ENCODE measurements at places on chromosomes 3 and 15.

GRCh38 chr3:61090389-61091169, 160.7 kb downstream of the FHIT start:
- no peak overlapping the region for H3K4me3 ChIP-seq
- H3K36me3 ChIP-seq, result no peaks in the 10 kb centered on the region
- H3K27ac ChIP-seq, result no peak overlapping the region
- H3K27me3 ChIP-seq, result no peaks in the 10 kb centered on the region

- no peak overlapping the region for H3K4me3 ChIP-seq
- ATAC-seq, result no peak
- H3K27me3 ChIP-seq, result no peaks in the 10 kb centered on the region
- H3K4me1 ChIP-seq, result no peaks in the 10 kb centered on the region
- peaks cover 65% of the 10 kb centered on the region for H3K36me3 ChIP-seq
- no peak overlapping the region for H3K27ac ChIP-seq
Measured at GRCh38 chr3:38121451-38121831, 15.5 kb downstream of the ACAA1 start.

- H3K27me3 ChIP-seq, result peaks cover 21% of the 10 kb centered on the region
- no peak overlapping the region for H3K27ac ChIP-seq
- H3K4me3 ChIP-seq, result no peak overlapping the region
- H3K4me1 ChIP-seq, result peaks cover 7% of the 10 kb centered on the region
Measured at GRCh38 chr3:157494581-157495281, 8.5 kb downstream of the VEPH1 start.

GRCh38 chr3:119261055-119261454, 20.4 kb upstream of the B4GALT4 start:
- H3K27ac ChIP-seq, result no peak overlapping the region
- no peak overlapping the region for H3K4me3 ChIP-seq
- H3K36me3 ChIP-seq, result no peaks in the 10 kb centered on the region
- H3K27me3 ChIP-seq, result no peaks in the 10 kb centered on the region
- H3K4me1 ChIP-seq, result peaks cover 37% of the 10 kb centered on the region

- peaks cover 25% of the 10 kb centered on the region for H3K36me3 ChIP-seq
- H3K27me3 ChIP-seq, result no peaks in the 10 kb centered on the region
- no peak for ATAC-seq
- no peak overlapping the region for H3K27ac ChIP-seq
Measured at GRCh38 chr15:77340245-77340644, 79.7 kb downstream of the PEAK1 start.

GRCh38 chr3:142210144-142210543, 15.2 kb downstream of the GK5 start:
- H3K4me1 ChIP-seq, result no peaks in the 10 kb centered on the region
- no peak overlapping the region for H3K27ac ChIP-seq
- H3K36me3 ChIP-seq, result peaks cover 69% of the 10 kb centered on the region
- no peaks in the 10 kb centered on the region for H3K27me3 ChIP-seq
- no peak for ATAC-seq

DNA sequence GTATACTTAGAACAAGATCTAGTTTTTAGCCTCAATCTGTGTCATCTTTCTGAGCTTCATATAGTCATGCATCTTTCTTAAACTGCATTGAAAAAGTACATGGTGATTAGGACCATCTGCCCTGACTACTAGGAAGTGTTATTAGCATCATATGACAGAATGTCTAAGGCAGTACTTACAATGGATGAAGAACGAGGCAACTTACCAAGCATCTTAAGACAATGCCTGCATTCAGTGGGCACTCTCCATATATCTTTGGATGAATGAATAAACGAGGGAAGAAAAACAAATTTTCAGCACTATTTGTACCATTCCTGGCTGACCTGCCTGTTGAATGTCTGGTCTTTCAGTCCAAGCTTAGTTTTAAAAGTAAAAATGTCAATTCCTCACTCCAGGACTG, 185.4 kb upstream of the EPHA3 start:
- no peaks in the 10 kb centered on the region for H3K4me1 ChIP-seq
- no peaks in the 10 kb centered on the region for H3K36me3 ChIP-seq
- H3K27me3 ChIP-seq, result no peaks in the 10 kb centered on the region
- no peak overlapping the region for H3K27ac ChIP-seq
- no peak for ATAC-seq

DNA sequence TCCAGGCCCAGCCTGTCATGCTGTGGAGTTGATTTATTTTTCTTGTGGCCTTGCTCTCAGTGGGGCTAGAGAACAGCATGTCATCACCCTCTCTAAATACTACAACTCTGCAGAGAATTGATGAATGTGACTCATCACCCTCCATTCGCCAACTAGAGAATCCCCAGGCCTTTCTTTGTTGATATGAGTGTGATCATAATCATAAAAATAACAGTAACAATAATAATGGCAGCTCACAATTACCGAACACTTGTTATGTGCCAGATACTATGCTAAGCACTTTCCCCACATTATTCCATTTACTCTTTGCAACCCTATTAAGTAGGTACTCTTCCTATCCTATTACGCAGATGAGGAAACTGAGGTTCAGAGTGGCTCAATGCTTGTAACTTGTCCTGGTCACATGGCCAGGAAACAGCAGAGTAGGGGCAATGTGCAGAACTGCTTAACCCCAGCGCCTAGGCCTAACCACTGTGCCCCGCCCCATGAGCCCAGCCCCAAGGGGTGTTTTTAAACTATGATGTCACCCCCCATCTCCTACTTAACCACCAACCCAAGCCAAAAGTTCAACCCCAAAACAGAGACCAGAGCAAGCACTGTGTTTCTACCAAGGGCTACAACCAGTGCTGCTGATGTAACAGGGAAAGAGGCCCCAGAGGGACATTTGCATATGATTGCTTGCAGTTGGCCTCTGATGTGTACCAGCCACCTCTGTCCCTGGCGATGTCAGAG, 104.5 kb downstream of the ADCY5 start:
- no peaks in the 10 kb centered on the region for H3K36me3 ChIP-seq
- ATAC-seq, result no peak
- H3K4me1 ChIP-seq, result no peaks in the 10 kb centered on the region
- H3K4me3 ChIP-seq, result no peak overlapping the region
